ENCODE measurements at places on chromosomes 5 and 9. TPM values are rescaled to one million over a fixed set of nuclear protein-coding genes. Genes with fewer than 3 reads are reported as not detected.

CCIN gene
- total RNA-seq: not detected

ANKRD18A gene
- 8.2 TPM for total RNA-seq

PCDHB12 gene
- total RNA-seq: not detected

SLIT3 gene
- total RNA-seq: not detected

PPIC gene
- not detected for total RNA-seq

PRUNE2 gene
- 0.36 TPM for total RNA-seq

DNA sequence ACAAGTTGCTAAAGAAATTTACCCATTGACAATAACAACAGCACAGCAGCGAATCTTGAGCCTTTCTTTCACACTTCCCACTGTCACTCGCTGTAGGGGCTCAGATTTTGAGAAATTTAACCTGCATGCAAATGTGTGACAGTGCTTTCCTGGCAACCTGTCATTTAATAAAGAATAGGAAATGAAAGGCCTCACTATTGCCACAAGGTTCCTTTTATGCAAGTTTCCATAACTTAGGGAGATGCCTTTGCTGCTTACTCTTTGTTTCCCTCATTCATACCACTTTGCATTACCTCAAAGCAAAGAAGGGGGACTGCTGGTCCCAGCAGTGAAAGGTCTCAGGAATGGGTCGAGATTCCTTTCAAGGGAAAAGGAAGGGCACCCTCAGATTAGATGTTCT, 49.5 kb downstream of the PTCD2 start:
- DNase-seq: no peak
- no peaks in the 10 kb centered on the region for H3K36me3 ChIP-seq
- no peak overlapping the region for H3K27ac ChIP-seq
- no peaks in the 10 kb centered on the region for H3K27me3 ChIP-seq

GRCh38 chr5:92401492-92401891, 1018.4 kb upstream of the ARRDC3 start:
- DNase-seq: no peak
- H3K36me3 ChIP-seq: no peaks in the 10 kb centered on the region
- no peak overlapping the region for H3K27ac ChIP-seq

DNA sequence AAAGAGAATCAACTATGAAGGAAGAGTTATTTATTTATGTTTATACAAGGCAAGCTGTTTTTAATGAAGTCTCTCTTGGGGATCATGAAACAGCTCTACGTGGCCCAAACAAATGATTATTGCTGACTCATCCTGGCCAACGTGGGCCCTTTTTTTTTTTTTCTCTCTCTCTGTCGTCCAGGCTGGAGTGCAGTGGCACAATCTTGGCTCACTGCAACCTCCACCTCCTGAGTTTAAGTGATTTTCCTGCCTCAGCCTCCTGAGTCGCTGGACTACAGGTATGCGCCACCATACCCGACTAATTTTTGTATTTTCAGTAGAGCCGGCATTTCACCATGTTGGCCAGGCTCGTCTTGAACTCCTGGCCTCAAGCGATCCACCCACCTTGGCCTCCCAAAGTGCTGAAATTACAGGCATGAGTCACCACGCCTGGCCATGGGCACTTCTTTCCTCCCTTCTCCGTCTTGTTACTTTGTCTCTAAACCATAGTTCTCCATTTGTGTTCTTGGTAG, 98.3 kb downstream of the BASP1 start:
- H3K4me1 ChIP-seq: no peaks in the 10 kb centered on the region
- H3K27ac ChIP-seq: no peak overlapping the region
- no peak overlapping the region for H3K4me3 ChIP-seq
- H3K36me3 ChIP-seq: no peaks in the 10 kb centered on the region

DNA sequence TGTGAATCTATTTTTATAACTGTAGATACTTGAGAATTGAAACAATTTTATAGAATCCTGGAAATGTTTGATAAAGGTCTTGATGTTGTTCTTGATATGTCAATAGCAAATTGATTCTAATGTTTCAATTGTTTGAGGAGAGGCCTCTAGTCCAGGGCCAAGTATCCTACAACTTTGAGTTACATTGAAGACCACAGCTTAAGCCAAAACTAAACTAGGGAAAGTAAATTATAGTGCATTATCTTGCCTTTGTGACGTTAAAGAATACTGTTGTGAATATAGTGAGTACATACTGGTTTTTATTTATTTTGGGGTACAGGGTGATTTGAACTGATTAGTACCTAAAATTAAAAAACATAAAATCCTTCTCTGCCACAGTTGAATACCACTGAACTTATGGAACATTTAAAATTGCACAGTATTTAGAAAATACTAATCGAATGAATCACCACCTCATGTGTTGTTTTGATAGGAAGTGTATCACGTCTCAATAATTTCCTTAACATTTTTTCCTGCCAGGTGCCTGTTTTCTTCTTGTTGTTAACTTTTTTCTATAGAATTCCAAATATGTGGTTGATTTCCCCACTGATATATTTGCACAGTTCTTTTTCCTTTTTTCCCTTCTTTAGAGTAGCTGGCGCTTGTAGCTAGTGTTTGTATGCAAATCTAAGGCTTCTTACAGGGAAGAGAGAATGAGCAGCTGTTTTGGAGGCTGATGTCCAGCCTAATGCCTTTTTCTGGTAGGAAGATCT, 12.5 kb downstream of the ARHGEF28 start:
- H3K36me3 ChIP-seq: no peaks in the 10 kb centered on the region
- no peak for DNase-seq
- H3K4me1 ChIP-seq: no peaks in the 10 kb centered on the region
- peaks cover 3% of the 10 kb centered on the region for H3K27me3 ChIP-seq
- H3K4me3 ChIP-seq: no peak overlapping the region
- H3K27ac ChIP-seq: no peak overlapping the region

DNA sequence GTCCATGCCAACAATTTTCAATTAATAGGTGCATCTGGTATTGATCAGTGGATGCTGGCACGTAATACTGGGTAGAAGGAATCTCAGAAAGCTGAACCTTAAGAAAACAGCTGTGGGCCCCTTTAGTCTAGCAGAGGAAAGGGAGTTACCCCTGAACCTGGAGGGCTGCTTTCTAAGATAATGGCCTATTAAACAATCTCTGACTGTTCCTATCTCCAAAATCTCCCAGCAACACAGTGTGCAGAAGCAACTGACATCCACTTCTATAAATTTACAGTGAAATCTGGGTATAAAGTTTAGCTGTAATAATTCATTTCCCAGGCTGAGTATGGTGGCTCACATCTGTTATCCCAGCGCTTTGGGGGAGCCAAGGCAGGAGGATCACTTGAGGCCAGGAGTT, 198.8 kb downstream of the MAPKAP1 start:
- DNase-seq: no peak
- no peak overlapping the region for H3K4me3 ChIP-seq
- peaks cover 3% of the 10 kb centered on the region for H3K36me3 ChIP-seq
- H3K27me3 ChIP-seq: no peaks in the 10 kb centered on the region

DNA sequence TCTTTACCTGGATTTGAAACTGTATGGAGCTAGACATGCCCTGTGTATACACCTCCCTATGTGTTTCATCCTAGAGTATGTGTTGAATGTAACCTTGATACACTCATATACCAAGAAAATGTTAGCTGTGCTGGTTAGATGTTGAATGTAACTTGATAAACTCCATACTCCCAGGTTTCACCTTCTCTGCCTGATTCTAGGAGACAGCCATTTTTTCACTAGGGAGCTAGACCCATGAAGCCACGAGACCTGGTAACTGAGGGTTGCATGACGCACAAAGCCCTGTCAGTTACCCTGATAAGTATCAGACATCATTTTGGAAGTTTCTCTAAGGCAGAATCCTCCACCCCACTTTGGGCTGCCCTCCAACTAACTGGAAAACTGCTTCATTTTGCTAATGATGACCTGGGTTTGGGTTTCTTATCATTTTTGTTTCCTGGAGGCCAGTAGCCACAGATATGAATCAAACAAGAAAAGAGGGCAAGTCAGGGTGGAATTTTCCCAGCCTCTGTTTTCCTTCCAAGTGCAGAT, 478.5 kb upstream of the KIF2A start:
- DNase-seq: no peak
- H3K36me3 ChIP-seq: no peaks in the 10 kb centered on the region
- H3K4me3 ChIP-seq: no peak overlapping the region
- H3K4me1 ChIP-seq: no peaks in the 10 kb centered on the region

DNA sequence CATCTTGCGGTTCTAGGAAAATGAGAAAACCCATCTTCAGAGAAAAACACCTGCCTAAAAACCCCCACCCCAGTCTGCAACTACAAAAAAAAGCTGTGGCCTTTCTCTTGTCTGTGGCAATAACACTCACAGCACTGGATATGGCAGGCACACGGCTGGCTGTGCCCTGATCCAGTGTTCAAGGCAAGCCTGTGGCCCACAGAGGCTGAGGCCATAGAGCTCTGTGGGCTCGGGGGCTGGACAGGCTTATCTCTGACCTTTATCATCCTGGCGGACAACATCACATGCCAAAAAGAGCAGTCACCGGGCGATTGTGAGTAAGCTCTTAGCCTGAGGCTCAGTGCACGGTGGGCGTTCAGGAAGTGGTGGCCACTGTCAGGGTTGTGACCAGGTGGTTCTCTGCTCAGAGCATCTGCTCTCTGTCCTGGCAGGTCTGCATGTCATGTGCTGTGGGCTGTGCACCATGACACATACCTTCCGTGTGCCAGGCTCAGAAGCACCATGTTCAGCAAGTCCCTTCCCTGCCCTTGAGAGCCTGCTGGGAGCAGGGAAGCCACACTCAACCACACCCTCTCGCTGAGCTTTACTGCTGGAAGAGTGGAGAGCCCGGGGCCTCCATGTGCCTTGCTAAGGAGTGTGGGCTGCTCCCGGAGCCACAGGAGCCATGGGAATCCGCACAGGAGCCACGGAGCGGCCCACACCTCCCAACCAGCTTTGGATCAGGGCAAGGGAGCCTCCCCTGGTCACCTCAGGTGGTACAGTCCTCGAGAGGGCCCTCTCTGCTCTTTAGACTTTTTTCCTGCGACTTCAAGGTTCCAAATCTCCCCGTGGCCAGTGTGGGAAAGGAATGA, 34.6 kb upstream of the WDR38 start:
- no peaks in the 10 kb centered on the region for H3K4me1 ChIP-seq
- H3K27me3 ChIP-seq: peaks cover 35% of the 10 kb centered on the region
- no peak overlapping the region for H3K4me3 ChIP-seq

All from T-cell (primary cell).